ENCODE measurements at places on chromosomes 12 and 14.

DNA sequence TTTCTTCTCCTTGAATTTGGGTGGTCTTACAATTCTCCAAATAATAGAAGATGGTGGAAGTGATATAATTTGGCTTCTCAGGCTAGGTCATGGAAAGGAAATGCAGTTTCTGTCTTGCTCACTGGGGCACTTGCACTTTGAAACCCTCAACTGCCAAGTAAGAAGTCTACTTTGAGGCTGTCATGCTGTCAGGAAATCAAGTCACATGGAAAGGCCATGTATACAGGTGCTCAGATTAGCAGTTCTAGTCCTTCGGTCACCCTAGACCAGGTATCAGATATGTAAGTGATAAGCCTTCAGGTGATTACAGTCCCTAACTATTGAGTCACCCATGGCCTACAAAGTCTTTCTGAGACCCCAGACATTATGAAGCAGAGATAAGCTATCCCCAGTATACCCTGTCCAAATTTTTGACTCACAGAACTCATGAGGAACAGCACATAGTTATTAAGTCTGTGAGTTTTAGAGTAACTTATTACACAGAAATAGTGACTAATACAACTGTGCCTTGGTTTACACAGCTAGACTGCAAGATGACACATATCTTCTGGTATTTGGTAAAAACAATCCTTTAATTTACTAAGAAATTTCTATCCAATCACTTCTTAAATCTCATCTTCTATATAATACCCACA is 26.3 kb upstream of the BBS10 start:
- DNase-seq, result no peak

GRCh38 chr14:50387548-50387947 is 9.1 kb downstream of the CDKL1 start:
- no peak for DNase-seq

DNA sequence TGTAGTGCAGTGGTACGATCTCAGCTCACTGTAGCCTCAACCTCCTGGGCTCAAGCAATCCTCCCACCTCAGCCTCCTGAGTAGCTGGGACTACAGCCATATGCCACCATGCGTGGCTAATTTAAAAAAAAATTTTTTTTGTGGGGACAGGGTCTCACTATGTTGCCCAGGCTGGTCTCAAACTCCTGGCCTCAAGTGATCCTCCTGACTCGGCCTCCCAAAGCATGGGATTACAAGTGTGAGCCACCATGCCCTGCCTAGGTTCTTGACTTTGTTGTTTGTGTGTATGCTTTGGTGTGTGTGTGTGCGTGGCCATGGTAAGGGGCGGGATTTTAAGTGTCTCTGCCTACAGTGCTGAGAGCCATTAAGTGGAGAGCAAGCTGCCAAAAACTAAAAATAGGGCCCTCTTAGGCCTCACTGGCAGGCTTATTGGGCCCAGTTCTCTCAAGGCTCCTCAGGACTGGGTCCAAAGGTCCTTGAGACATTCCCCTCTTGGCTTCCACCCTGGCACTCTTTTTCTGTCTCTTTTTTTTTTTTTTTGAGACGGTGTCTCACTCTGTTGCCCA is 5.1 kb downstream of the COX14 start:
- DNase-seq, result no peak

- no peak for DNase-seq
Observed at GRCh38 chr12:52942901-52943181, 6.1 kb upstream of the KRT18 start.

DNA sequence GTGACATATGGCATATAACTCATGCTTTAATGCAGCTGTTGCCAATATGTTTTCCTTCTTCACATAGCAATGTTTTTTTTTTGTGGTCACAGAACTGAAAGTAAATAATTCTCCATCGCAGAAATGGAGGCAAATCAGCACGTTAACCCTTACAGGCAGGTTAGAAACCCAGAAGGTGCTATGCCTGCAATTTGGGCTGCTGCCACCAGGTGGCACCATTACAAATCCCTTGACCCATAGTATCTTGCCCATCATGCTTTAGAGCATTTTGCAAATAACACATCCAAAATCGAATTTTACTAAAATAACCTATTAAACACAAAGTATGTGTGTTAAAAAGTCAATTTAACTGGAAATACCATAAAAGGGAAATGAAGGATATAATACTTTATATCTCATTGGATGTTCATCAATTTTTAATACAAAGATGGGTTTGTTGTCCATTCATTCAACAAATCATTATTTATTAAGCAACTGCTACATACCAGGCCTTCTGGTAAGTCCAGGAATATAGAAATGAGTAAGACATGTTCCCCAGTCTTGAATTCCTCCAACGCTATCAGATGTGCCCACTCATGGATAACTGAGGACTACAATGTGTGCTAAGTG is 340.1 kb downstream of the GLT1D1 start:
- DNase-seq, result no peak

- no peak for DNase-seq
Observed at GRCh38 chr14:59317798-59318505, 129.5 kb downstream of the DAAM1 start.

DNA sequence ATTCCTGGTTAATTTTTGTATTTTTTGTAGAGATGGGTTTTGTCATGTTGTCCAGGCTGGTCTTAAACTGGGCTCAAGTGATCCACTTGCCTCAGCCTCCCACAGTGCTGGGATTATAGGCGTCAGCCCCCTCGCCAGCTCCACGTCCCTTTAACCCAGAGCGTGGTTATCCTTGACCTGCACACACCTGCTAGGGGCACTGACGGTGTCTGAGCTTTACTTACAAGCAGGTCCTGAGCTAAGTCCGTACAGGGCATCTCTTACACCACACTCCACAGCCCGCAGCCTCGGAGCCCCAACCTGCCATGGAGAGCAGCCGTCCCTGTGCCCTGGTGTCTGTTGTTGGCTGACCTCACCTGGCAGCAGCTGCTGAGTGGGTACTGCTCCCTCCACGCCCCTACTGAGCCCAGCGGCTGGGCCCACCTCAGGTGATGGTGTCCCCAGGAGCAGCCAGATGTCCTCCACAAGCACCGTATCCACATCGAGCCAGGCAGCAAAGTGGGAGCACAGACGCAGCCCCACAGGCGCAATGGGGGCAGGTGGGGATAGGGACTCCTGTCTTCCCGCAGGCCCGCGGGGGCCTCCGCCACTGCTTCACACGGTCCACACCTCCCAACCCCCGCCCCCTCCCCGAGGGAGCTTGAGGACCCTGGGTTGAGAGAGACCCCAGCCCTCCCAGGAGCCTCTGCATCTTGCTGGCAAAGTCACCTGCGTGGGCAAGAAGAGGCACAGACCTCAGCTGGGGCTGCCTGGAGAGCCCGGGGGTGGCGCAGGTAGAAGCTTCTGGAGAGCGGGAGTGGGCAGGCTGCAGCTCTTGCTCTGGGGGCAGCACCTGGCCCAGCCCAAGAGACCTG is 325.4 kb upstream of the SFSWAP start:
- DNase-seq, result no peak

GRCh38 chr14:72864712-72865365 is 29.1 kb downstream of the DPF3 start:
- DNase-seq, result no peak

DNA sequence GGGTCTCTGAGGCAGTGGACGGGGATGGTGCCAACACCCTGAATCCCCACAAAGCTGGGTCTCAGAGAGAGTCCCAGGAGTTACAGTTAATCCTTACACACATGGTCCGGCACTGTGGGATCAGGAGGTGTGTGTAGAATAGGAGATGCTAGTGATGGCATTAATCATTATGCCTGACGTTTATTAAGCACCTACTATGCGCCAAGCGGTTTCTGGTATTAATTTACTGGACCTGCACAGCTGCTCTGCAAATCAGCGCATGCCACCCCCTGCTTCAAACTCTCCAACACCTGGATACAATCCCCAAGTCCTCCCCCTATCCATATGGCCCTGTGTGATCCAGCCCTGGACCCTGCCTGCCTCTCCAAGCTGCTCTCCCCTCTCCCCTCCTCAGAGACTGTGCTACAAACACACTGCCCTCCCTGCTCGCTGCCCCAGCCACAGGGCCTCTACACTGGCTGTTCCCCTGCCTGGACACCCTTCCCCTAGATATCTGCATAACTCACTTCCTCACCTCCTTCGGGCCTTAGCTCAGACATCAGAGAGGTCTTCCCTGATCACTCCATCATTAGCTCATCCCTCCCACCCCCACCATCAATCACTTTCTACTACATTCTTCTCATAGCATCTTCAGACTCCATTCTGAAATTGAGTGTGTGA is 86.0 kb downstream of the RFLNA start:
- DNase-seq, result no peak

GRCh38 chr14:57168138-57168679 is 100.5 kb downstream of the EXOC5 start:
- no peak for DNase-seq

DNA sequence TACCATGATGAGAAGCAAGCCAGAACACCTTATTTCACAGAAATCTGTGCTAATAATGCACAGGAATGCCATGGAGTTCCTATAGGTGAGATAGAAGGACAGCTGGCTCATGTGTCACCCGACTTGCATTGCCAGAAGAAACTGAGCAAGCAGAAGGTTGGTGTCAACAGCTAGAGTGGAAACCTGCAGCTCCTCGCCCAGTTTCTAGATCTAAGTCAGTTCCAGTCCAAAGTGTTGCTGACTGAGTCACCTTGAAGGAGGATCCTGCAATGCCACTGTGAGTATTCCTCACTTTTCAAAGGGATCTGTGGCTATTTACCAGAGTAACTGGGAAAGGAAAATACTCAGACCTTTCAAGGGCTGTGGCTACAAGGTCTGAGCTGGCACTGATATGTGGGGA is 17.1 kb downstream of the CDKL1 start:
- DNase-seq, result no peak

- DNase-seq, result no peak
Observed at GRCh38 chr14:75871181-75871880, 110.5 kb downstream of the TGFB3 start.

DNA sequence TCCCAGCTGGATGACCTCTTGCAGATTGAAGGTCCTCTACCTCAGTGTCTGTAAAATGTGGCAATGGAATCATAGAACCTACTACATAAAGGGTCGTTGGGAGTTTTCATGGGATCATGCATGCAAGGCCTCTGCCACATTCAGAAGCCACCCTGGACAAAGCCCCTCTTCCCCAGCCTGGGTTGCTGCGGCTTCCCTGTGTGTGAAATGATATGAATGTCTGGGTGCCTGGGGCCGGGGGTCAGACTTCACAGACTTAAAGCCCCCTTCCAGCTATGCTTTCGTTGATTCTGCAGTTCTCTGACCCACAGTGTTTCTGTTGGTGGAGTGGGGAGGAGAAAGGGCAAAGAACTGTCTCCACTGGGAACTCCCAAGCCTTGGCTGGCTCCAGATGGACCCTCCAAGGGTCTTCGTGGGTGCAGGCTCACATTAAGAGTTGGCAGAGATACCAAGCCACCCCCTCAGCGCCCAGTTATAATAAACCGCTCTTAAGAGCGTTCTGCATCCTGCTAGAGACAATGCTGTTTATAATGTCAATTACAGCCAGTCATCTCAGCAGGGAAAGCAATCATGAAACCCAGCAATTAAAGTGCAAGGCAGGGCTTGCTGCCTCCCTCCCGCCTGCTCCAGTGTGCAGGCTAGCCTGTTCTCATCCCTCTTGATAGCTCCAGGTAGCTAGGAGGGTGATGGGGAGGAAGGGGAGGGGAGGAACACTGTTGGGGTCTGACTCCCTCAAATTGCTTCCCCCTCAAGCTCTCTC is 210.9 kb upstream of the FKBP4 start:
- DNase-seq, result no peak

DNA sequence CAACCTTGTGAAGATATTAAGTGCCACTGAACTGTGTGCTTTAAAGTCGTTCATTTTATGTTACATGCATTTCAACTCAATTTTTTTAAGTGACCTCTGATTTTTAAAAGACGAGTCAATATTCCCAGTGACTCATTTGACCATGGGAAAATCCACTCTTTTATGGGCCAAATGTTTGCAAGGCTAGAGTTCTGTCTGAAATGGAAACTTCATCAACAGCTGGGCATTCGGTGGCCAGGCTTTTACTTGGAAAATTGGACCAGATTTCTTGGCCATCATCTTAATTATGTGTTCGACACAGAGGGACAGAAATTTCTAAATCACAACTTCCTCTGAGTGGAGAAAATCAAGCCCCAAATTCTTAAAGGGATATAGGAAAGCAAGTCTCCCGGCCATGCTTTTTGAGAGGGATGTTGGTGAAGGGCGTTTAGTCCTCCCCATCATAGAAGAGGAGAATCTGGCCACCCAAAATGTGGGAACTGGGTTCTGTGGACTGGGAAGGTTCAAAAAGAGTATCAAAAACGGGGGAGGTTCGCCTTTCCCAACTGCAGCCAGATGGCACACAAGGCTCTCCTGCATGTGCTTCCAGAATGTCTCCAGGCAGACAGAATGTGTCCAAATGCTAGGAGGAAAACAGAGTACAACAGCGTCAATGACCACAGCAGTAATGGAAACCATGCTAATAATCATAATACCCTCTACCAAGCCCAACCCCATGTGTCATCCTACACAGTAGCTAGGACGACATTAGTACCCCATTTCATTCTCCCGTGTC is 40.9 kb upstream of the FZD10 start:
- DNase-seq, result no peak

GRCh38 chr12:61870658-61871484 is 389.3 kb upstream of the USP15 start:
- no peak for DNase-seq

GRCh38 chr12:100520048-100520769 is 46.5 kb downstream of the NR1H4 start:
- DNase-seq, result no peak

GRCh38 chr14:105108516-105108864 is 43.3 kb upstream of the GPR132 start:
- DNase-seq, result no peak

DNA sequence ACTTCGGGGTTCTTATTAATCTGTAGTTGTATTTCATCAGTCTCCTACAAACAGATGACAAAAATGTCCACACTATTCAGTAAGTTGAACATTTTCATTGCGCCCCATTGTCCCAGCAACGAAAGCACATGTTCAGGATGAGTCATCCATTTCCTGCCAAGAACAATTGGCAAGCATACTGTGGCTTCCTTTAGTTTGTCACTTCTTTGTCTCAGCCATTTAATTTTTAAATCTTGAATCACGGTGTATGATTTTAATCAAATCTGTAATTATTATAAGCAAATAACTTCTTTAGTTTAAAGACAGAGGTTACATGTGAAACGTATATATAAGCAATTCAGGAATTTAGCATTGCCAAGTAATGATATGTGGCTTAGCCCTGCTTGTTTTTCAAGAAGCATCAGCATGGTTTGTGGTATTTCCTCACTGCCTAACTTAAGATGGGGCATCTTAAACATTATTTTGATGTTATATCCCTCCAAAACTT is 211.3 kb upstream of the KRR1 start:
- peak; percentile 12 for DNase-seq

GRCh38 chr12:75560167-75560566 is 48.8 kb upstream of the KRR1 start:
- DNase-seq, result no peak

- DNase-seq, result no peak
Observed at GRCh38 chr14:44151130-44151820, 355.8 kb downstream of the FSCB start.

DNA sequence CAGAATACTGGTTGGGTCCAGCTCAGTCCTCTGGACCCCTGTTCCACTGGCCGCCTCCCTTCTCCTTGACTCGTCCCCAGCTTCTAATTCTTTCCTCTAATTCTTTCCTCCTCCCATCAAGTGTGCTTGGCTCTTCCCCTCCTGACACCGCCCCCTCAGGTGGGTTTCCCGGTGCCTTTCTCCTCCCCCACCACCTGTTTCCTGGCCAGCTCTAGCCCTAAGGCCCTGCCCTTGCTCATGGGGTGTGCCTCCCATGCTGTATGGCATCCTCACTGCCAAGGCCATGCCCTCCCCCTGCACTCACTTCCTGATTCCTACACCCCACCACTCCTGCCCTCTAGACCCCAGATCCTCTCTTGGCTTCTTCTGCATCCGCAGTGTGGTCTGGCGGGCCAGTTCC is 12.1 kb upstream of the EML1 start:
- no peak for DNase-seq

Data from CD4-positive, alpha-beta T cell treated with Interferon gamma for 1 hour (primary cell).